ENCODE measurements at places on chromosomes 7 and 10. TPM values are rescaled to one million over a fixed set of nuclear protein-coding genes. Genes with fewer than 3 reads are reported as not detected.
A peak's percentile ranks its signal among the peaks of the same experiment; 100 is the strongest.

DNA sequence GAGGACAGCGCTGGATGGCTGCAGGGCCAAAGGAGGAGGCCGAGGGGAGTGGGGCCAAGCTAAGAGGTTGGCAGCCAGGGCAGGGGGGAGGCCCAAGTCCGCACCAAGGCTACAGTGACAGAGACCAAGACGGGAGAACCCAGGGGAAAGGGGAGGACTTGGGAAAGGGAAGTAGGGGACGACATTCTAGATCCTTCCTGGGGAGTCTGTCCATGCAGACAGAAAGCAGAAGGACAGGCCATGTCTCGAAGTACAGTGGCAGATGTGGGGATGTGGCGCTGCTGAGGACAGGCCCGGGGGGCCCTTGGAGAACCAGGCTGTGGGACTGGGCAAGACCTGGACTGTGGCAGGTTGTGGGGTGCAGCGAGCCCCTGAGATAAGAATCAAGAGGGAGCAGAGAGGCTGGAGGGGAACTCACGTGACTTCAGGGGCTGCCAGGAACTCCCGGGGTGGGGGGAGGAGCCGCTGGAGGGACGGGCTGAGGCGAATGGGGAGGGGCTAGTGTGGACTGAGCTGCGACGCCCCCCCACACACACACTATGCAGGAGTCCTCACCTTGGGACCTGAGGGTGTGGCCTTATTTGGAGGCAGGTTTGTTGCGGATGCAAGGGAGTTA lies 68.5 kb upstream of the TNRC18 start:
- no peaks in the 10 kb centered on the region for H3K27me3 ChIP-seq
- H3K36me3 ChIP-seq = no peaks in the 10 kb centered on the region

DNA sequence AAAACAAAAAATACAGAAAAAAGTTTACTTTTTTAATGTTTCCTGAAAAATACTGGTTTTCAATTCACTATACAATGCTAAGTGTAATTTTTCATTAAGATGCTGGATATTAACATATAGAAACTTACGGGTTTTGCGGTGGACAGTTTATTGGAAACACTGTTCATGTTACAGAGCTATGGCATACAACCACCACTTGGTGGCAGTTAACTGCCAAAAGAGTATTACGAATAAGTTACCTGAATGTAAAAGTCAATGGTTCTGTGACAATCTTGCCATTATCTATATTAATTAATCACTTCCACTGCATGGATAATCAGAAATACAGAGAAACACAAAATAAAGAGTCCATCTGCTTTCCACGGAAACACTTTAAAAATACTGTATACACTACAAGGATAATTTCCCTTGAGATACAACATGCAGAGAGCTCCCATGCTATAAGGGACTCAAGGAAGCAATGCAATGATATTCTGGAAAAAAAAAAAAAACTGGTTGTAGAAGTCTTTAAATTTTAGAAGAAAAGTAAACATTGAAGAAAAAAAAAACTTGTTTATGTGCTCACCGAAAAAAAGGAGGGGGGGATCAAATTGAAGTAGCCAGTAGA lies 97.0 kb downstream of the TPK1 start:
- H3K4me1 ChIP-seq = no peaks in the 10 kb centered on the region
- peaks cover 4% of the 10 kb centered on the region for H3K27me3 ChIP-seq
- no peak overlapping the region for H3K27ac ChIP-seq
- DNase-seq = peak; percentile 41

- H3K27me3 ChIP-seq = no peaks in the 10 kb centered on the region
- no peaks in the 10 kb centered on the region for H3K36me3 ChIP-seq
- peak overlapping the region; percentile 40 for H3K4me3 ChIP-seq
- peak; percentile 94 for DNase-seq
- peaks cover 54% of the 10 kb centered on the region for H3K4me1 ChIP-seq
- peak overlapping the region; percentile 84 for H3K27ac ChIP-seq
Observed at GRCh38 chr10:61992671-61993668, 91.5 kb downstream of the ARID5B start.

DNA sequence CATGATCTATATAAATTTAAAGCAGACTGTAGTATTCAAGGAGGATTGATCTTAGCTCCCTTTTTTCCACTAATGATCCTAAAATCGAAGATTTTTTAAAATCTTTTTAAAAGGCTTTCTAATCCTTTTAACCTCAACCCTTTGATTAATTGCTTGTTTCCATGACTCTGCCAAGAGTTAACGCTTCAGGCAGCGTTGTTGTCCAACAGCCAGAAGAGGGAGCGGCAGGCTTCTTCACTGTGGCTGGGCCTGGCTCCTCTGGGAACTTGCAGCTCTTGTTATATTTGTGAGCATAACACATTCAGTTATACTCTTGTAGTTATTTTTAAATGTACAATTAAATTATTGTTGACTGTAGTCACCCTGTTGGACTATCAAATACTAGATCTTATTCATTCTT lies 26.3 kb downstream of the CRCP start:
- no peaks in the 10 kb centered on the region for H3K4me1 ChIP-seq
- peaks cover 43% of the 10 kb centered on the region for H3K36me3 ChIP-seq
- no peaks in the 10 kb centered on the region for H3K27me3 ChIP-seq
- H3K27ac ChIP-seq = no peak overlapping the region

DNA sequence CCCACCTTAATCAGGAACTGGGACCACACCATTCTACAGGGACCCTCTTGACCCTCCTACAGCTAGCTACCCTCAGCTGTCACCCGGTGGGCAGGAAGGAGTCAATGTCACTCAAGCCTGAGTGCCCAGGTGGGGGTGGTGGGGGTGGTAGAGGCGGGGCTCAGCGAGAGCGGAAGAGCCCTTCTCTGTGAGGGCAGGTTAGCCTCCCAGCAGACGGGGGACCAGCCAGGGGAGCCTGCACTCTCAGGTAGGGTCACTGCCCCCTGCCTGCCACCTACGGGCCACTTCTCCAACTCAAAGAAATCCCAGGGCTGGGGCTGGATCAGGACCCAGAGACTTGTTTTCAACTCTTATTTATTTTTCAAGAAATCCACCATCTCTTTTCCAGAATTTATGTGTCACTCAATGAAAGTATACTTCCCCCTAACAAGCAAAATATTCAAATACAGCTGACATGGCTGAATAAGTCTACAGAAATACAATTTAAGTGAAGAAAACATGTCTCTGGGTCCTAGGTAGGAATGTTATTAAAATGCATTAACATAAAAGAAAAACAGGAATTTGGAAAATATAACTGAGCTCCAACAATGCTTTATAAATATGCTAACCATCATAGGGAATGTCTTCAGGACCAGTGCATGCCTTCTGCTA lies 63.4 kb upstream of the DDC start:
- DNase-seq = no peak
- no peaks in the 10 kb centered on the region for H3K4me1 ChIP-seq
- no peak overlapping the region for H3K4me3 ChIP-seq
- no peaks in the 10 kb centered on the region for H3K36me3 ChIP-seq
- peaks cover 5% of the 10 kb centered on the region for H3K27me3 ChIP-seq

MUC12 gene
- 0.67 TPM for total RNA-seq

GRCh38 chr7:8084836-8085235 lies 116.2 kb downstream of the GLCCI1 start:
- no peak overlapping the region for H3K4me3 ChIP-seq
- no peak for DNase-seq

DNA sequence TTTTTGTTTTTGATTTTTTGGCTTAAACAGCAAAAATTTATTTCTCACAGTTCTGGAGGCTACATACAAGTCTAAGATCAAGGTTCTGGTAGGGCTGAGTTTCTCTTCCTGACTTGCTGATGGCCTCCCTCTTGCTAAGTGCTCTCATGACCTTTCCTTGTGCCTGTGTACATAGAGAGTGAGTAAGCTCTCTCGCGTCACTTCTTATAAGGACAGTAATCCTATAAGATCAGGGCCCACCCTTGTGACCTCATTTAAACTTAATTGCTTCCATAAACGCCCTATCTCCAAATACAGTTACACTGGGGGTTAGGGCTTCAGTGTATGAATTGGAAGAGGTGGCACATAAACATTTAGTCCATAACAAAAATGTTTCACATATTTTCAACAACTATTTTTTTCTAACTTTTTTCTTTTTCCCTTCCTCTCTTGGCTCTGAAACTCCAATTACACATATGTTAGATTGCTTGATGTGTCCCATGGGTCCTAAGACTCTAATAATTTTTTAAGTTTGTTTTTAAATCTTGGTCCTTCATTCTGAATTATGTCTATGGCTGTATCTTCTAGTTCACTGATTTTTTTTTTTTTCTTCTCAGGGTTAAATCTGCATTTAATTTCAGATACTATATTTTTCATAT lies 149.8 kb downstream of the HBP1 start:
- H3K36me3 ChIP-seq = no peaks in the 10 kb centered on the region
- H3K27ac ChIP-seq = no peak overlapping the region
- H3K4me3 ChIP-seq = no peak overlapping the region
- no peak for DNase-seq

DNA sequence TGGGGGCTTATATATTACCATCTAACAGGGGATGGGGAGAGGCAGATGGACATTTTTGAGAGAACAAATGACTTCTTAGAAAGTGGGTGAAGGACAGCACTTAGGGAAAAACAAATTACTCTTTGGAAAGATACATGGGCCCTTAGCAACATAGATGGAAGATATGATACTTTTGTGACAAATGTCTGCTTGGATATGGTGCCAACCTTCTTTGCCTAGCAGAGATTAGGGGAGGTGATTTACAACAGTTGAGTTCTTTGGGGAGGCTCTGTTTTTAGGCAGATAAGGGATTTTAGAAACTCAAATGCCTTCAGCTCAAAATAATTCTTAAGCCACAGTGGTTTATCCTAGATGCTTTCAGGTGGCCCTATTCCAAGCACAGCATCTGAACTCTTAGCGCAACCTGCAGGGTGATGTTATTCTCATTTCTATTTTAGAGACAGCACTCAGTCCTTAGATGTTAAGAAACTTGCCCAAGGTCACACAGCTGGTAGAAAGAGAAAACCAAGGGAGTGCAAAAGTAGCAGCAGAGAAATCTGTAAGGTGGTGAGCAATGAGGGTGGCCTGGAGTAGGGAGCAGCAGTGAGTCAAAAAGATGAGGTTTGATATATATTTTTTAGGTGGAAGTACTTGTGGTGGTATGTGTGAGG lies 75.1 kb upstream of the KMT2E start:
- H3K4me3 ChIP-seq = no peak overlapping the region
- no peaks in the 10 kb centered on the region for H3K36me3 ChIP-seq
- H3K4me1 ChIP-seq = peaks cover 4% of the 10 kb centered on the region
- H3K27me3 ChIP-seq = no peaks in the 10 kb centered on the region
- DNase-seq = no peak
- no peak overlapping the region for H3K27ac ChIP-seq

Data from A673 (cell line).